ENCODE measurements at places on chromosomes 4 and X.

DNA sequence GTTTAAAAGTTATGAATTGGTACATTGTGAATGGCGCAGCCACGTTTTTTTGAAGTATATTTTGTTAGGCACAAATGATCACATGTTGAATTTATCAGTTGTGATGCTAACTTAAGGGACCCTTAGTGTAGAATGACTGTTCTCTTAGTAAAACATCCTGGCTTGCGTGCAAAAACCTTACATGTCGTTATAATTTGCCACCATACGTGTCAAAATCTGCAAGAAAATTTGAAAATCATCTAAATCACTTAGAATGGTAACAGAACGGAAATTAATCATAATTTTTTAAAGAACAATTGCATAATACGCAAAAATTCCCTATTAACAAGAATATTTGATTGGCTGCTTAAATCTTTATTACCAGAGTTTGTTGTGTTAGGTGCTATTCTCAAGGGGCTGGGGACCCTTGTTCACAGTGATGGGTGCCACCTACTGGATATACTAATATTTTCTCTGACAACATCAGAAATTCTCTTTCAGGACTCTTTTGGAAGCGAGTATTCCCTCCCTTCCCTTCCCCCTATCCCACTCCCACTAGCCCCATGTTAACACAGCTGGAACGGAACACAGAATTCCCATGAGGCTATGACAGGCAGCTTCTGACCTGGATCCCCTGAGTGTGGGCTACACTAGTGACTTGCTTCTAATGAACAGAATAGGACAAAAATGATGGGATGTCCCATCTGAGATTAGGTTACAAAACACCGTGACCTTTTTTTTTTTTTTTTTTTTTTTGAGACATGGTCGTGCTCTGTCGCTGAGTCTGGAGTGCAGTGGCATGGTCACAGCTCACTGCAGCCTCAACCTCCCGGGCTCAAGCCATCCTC lies 71.8 kb downstream of the SUPT20HL2 start:
- DNase-seq = no peak

GRCh38 chrX:11447418-11447817 lies 154.2 kb downstream of the AMELX start:
- no peak for DNase-seq

DNA sequence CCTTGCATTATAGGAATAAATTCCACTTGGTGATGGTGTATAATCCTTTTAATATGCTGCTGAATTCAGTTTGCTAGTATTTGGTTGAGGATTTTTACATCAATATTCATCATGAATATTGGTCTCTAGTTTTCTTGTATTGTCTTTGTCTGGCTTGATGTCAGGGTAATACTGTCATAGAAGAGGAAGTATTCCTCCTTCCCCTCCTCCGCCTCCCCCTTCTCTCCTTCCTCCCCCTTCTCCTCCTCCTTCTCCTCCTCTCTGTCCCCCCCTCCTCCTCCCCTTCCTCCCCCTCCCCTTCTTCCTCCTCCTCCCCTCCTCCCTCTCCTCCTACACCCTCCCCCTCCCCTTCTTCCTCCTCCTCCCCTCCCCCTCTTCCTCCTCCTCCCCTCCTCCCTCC lies 65.8 kb downstream of the RGS12 start:
- no peak for DNase-seq

GRCh38 chr4:4334798-4335520 lies 44.9 kb downstream of the ZBTB49 start:
- DNase-seq = no peak

DNA sequence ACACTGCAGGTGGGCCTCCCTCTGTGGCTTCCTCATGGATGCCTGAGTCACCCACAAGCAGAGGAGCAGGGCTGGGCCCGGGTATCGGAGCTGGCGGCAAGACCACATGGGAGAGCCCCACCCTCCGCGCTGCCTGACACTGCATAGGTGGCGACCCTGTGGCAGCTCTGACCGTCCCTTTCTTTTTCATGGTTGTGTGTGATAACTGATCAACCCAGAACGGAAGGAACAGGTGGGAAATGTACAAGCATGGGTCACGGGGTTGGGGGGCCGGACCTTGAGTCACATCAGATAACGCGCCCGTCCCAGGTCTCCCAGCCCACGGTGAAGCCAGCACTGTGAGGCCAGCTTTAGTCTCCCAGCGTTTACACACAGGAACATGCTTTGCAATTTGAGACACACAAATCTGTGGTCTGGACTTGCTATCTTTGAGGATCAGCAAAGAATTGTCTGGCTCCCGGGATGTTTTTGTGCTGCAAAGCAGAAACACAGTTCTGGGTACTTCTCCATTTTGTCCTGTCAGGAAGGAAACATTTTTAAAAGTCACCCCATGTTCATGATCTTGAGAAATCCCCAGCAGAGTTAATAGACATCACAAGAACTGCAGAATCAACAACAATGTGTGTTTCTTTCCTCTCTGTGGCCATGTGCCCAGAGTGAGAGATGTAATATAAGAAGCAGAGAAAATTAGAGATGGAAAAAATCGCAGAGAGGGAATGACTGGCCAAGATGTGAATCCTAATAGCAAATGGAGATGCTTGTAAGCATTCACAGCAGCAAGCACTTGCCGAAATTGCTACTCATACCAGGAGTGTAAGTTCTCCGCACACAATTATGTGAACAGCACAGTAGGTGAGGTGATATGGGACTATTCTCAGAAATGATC lies 70.1 kb upstream of the CBR4 start:
- DNase-seq = peak; percentile 11

DNA sequence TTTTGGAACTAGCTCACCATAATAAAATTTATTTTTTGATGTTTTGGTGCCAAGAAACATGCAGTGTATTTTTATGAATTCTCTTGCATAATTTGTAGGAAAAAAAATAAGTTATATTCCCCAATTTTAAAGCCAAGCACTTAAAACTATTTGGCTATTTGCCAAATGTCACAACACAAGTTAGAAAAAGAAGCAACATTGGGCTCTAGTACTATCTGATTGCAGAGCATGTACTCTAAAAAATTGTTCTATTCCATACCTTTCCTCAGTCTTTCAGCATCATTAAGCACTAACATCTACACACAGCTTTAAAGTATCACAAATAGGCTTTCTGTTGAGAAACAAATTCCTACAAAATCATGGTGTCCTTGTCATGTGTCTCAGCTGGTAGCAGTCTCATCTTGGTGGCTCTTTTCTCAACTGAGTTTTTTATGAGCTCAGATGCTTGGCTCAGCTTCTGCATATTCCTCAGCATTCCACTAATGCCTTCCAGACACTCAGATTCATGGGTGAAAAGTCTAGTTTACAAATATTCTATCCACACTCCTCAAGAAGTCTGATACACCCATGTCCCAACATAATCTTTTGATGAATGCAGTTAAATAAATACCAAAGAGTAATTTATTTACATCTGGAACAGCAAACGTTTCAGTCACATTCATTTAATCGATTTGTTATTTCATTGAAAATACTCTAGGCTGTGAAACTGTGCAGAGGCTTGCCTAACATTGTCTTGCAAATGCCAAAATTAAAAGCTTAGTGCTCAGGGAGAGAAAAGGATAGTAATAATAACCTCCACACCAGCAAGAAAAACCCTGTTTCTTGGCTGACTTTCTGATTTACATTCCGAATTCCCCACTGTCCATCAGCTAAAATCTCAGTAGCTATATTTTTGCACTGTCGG lies 2209.9 kb downstream of the PCDH7 start:
- no peak for DNase-seq

DNA sequence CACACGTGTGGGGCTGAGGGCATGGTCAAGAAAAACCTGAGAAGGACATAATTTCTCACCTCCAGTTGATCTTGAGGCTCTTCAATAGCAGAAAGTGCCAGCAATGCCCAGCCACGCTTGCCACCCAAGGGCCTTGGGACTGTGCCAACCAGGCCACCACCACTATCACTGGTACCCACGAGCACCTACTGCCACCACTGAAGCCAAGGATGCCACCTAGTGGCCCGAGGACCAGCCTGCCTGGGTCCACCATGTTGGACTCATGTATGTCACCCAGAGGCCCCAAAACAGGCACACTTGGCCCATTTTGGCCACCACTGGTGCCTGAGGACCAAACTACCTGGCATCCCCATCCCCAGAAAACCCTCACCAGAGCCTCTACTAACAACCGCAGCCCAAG lies 191.8 kb downstream of the ADAM29 start:
- DNase-seq = no peak

- no peak for DNase-seq
These were observed 35.1 kb downstream of the ATG4A start for GRCh38 chrX:108126661-108127060.

DNA sequence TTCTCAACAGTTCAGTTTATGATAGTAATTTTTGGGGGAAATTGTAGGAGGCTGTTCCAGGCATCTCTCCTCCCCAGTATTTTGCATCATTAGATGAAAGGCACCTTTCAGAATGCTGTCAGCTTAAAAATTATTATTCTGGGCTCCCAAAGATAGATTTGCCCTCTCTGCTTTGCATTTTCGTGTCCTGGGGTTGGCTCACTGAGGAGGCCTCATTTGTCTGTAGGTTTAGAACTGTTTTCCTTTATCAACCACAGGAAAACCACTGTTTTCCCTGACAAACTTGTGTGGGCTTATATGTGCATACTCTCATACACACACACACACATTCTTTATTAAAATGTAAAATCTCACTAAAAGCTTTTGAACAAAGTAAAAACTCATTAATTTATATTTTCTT lies 197.2 kb upstream of the VCX3A start:
- no peak for DNase-seq

DNA sequence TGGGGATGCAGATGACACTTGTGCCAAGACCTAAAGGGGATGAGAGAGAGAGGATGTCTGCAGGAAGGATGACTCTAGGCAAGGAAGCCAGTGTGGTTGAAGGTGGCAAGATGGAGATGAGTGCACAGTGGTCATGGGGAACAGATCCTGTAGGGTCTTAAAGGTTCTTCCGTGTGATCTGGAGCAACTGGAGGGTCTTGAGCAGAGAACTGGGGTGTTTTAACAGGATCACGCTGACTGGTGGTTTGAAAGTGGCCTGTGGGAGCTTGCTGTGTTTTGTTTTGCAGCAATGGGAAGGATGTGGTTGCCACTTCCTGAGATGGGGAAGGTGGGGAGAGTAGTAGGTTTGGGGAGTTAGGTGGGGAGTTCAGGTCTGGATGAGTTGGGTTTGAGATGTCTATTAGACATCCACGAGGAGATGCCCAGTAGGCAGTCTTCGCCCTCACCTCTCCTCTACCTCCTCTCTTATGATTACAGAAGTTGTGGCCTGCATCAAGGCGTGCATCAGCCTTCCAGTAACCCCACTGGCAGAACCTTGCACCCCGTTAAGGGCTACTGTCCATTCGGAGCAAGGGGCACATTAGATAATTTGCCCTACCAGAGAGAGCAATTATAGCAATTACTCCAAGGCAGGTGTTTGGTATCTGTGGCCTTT lies 1.4 kb upstream of the STBD1 start:
- DNase-seq = no peak

GRCh38 chrX:19243431-19243830 lies 100.3 kb upstream of the PDHA1 start:
- DNase-seq = no peak

DNA sequence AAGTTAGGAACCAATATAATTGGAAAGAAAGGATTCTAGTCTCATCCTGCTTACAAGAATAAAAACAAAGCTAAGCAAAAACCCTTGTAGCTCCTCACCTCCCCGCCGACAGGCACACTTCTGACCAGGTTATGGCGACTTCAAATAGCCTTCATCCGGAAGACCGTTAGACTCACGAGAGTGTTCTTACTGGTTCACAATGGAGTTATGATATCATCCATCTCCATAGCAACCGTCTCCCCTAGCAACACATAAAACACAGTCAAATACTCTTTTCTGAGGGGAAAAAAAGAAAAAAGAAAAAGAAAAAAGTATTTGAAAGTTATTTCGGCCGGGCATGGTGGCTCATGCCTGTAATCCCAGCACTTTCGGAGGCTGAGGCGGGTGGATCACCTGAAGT lies at the start of gene IL13RA2:
IL13RA2 (minus strand) TSS at position 162 of the 400 bp plus-strand sequence. CDS start 347 bp downstream, outside the sequence.
- DNase-seq = no peak

GRCh38 chr4:106691749-106692148 lies 323.2 kb upstream of the GIMD1 start:
- DNase-seq = no peak

- DNase-seq = no peak
These were observed 37.2 kb downstream of the PCGF3 start for GRCh38 chr4:742742-743311.

- DNase-seq = no peak
These were observed 101.6 kb downstream of the NPNT start for GRCh38 chr4:105996845-105997244.

DNA sequence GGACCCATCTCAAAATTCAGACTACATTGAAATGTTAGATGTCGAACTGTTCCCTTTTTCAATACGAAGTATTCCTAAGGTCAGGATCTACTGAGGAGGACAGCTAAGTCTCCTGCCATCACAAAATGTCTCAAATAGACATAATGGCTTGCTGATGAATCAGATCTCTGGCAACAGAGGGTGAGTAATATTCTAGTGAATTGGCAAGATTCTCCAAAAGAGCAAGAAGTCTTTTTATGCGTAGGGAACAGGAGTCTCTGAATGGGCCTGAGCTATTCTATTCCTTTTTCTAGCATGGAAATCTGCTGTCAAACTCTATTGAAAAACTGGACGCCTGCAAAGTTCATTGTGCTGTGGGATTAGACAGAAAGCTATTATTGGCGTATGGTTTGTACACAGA lies 145.4 kb downstream of the FNIP2 start:
- DNase-seq = no peak

DNA sequence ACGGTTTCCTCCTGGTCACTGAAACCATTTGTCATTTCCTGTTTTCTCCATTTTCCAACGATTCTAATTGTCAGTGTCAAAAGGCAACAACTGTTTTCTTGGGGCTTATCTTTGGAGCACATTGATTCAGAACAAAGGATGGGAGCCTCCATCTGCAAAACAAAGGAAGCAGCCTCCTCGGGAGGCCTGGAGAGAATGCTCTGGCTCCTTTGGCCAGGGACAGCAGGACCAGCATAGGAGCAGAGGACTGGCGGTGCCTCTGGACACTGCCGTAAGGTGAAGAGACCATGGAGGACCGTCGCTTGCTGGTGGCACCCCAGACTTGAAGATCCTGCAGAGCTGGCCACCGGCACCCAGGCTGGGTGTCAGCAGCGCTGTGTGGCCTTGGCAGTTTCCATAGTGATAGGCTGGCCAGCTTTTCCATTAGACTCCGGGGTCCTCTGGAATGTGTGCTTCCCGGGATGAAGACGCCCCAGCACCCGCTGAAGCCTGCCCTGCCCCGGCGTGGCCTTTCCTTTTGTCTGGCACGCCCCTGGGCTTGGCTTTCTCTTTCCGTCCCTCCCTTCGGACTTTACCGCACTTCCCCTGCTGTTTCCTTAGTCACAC lies 61.1 kb upstream of the MTM1 start:
- DNase-seq = no peak

- DNase-seq = no peak
These were observed 78.2 kb downstream of the AFAP1 start for GRCh38 chr4:7861440-7861881.

DNA sequence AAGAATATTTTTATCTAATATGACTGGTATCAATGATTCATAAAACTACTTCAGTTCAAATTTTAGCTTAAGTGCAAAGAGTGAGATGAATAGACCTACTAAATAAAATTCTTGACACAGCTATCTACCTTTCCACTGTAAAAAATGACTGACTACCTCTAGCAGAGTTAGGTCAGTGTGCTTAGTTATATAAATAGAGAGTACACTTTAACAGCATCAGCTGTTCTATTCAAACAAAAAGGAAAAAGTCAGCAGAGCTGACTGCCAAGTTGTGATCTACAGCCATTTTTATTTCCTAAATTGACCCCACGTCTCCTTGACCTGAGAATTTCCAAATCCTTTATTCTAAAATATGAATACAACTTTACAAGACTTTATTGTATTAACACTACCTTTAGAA lies 262.4 kb downstream of the CAMK2D start:
- DNase-seq = no peak

- DNase-seq = no peak
These were observed 274.4 kb downstream of the IDS start for GRCh38 chrX:149230689-149231088.

GRCh38 chr4:105196523-105197145 lies 50.0 kb downstream of the TET2 start:
- DNase-seq = no peak
